ENCODE measurements at places on chromosomes 5 and 9. TPM values are rescaled to one million over a fixed set of nuclear protein-coding genes. Genes with fewer than 3 reads are reported as not detected.

DOLK gene
- 7.8 TPM for total RNA-seq

SH3RF2 gene
- total RNA-seq = 0.11 TPM

DENND1A gene
- total RNA-seq = 20.6 TPM

PCDHGA3 gene
- not detected for total RNA-seq

FBLL1 gene
- total RNA-seq = not detected

ZNF366 gene
- 0.06 TPM for total RNA-seq

MZB1 gene
- total RNA-seq = 0.63 TPM

All from CD4-positive, alpha-beta T cell (primary cell).